Stromal cell of bone marrow (primary cell): ENCODE measurements at places on chromosomes 7 and 10.

DNA sequence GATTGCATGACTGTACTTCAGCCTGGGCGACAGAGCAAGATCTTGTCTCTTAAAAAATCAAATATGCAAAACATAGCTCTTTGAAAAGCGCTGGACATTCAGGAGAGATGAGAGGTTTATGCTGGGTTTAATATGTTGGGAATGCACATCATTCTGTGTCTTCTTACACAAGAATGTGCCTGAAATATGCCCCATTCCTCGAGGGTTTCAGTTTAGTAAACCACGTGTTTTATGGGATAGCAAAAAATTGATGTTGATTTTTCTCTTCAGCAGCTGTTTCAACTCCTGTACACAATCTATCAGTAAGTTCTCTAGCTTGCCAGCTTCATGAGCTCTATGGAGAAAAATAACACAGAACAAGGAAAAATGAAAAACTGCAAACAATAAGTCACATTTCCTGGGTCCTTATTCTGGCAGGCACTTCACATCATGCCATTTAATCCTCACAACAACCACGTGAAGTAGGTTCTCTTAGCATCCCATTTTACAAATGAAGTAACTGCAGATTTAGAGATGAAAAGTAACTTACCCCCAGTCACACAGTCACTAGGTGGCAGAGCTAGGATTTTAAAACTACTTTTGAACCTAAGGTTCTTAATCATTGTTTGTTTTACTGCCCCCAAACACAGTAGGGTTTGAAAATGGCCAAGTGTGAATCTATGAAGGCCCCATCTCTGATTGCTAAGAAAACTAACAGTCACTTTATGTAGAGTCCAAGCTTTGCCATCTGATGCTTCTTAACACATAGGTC, 423.6 kb downstream of the PHTF2 start:
- no peak for DNase-seq

GRCh38 chr10:78991187-78991586, 77.6 kb upstream of the ZMIZ1 start:
- no peak for DNase-seq

DNA sequence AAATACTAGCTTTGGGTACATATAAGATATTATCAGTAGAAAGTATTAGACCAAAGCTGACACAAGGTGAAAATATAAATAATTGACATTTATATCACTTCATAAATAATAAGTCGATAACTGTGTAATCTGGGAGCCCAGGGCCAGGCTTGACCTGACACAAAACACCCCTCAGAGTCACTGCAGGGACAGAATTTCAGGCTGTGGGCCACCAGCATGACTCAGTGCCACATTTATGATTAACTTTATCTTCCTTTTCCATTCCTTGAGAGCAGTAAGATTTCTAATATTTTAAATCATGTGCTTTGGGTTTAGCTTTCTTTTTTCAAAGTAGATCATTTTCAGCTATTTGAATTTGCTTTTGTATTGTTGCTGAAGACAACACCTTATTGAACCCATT, 102.9 kb upstream of the NFE2L3 start:
- no peak for DNase-seq

DNA sequence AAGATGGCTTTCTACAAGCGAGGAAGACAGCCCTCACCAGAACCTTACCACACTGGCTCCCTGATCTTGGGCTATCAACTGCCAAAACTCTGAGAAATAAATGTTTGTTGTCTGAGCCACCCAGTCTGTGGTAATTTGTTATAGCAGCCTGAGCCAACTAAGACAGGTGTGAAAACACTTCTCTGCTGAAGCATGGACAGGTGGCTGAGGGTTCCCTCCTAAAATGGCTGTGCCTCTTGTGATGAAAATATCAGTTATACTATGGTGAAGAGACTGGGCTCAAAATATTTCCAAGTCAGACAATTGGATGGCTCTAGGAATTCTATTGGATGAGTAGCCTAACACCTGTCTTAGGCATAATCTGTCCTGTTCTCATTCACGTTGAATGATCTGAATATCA, 78.1 kb downstream of the CDK1 start:
- DNase-seq = no peak

DNA sequence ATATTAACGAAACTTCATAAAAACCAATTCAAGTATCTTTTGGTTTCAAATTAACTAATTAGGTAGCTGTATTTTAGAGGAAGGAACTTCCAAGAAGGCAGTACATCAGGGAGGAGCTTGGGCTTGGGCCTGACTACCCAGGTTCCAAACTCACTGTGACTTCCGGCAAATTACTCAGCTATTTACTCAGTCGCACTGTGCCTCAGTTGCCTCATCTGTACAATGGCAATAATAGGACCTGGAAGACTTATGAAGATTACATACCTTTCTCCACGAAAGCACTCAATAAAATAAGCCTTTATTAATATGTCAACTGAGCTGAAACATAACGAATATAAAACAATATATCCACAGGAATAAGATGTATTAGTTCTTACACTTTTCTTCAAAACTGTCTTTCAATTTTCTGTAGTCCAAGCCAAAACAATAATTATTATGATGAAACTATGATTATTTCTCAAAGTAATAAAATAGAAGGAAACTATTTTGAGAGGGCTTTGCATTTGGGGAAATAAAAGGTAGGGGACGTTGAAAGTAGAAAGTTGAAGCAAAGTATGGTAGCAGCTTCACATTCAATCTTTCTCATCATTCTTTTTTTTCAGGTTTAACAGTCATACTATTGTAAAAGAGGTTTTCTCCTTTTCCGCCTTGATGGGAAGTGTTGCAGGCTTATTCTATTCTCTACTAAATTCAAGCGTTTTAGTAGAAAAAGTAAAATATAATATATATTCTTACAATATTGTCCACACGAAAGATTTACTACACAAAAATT, 10.5 kb upstream of the EBLN1 start:
- no peak for DNase-seq

- DNase-seq = peak; percentile 45
Observed at GRCh38 chr7:39428221-39428620, 138.0 kb upstream of the YAE1 start.
